ENCODE measurements at places on chromosomes 5 and 9.

DNA sequence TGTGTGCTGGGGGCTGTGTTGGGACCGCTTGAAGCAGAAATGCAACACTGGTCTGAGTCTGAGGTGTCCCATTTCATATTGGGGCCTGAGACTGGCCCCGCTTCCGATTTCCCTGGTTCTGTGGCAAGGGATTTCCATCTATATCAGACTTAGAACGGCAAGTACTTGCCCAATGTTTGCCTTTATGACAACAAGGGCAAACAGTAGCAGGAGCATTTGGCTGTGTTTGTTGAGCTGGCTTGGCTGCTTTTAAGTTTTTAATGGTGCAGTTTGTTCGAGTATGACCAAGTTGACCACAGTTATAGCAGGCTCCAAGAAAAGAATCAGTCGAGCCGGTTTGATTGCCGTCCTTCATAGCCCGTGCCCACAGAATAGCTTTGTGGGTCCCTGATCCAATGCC lies 17.0 kb downstream of the HSDL2 start:
- DNase-seq, result no peak

GRCh38 chr5:95840956-95841705 lies 18.6 kb upstream of the GLRX start:
- no peak for DNase-seq

GRCh38 chr5:140240987-140241706 lies 61.8 kb downstream of the PFDN1 start:
- DNase-seq, result peak; percentile 67

GRCh38 chr9:1267581-1267980 lies 217.4 kb downstream of the DMRT2 start:
- DNase-seq, result no peak

Data from AG09309 (cell line).